ENCODE measurements at places on chromosomes 3 and 15.

GRCh38 chr3:112546216-112546759, 15.5 kb downstream of the ATG3 start:
- DNase-seq: no peak

GRCh38 chr3:47019201-47019600, 39.7 kb downstream of the NBEAL2 start:
- no peak for DNase-seq

DNA sequence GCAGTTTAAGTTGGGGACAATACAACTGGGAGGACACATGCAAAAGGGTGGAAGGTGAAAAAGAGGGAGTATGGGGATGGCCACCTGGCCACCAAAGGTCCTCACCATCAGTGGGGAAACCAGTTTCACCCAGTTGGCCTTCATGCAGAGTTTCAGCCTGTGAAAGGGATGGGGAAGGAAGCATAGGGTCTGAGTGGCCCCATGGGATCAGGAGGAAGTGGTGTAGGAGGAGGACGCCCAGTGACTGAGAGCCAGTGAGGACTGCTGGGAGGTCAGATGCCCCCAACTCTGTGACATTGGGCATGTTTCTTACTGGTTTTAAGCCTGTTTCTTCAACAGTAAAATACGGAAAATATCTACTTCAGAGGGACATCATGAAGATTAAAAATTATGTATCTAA, 16.3 kb downstream of the BCL2A1 start:
- DNase-seq: no peak

GRCh38 chr3:69683082-69683806, 56.0 kb upstream of the MITF start:
- DNase-seq: no peak

- DNase-seq: no peak
Measured at GRCh38 chr3:127940116-127940515, 25.1 kb downstream of the KBTBD12 start.

DNA sequence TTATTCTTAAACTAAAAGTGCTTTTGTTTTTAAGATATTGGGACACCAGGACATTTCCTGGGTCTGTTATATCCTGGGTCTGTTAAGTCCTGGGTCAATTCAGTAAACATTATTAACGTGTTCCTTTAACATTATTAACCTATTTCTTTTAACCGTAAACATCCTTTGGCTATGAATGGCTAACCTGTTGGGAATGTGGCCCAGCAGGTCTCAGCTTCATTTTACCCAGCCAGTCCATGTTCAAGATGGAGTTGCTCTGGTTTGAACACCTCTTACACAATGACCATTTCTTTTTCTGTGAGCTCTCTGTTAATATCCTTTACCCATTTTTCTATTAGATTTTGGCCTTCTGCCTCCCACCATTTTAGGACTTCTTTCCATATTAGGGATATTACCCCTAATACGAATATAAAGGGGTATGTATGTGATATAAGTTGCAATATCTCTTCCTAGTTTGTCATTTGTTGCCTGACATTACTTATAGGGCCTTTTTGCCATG, 88.9 kb upstream of the NEDD4 start:
- no peak for DNase-seq

DNA sequence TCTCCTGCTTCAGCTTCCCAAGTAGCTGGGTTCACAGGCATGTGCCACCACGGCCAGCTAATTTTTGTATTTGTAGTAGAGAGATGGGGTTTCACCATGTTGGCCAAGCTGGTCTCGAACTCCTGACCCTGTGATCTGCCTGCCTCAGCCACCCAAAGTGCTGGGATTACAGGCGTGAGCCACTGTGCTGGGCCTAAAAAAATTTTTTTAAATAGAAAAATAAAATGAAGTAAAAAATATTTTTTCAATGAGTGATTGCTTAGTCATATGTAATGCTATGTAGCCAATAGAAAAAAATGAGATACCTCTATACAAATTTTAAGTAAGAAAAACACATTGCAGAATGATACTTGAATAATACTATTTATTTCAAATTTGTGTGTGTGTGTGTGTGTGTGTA, 27.9 kb upstream of the SLC30A4 start:
- DNase-seq: peak; percentile 13

DNA sequence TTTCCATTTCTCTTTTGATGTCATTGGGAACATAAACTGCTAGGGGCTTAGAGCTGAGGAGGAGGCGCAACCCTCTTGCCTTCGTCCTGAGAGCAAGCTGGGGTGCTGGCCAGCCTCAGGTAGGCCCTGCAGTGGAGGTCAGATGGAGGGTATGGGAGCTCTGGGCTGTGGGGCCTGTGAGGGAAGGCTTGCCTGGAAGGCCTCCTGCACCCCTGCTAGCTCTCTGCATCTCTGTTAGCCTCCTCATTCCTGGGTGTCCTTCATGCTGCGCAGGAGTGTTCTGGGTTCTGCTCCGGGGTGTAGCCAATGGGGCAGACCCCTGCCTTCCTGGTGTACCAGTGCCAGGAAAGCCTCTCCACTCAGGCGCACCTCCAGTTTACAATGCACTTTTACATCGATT, 11.8 kb downstream of the GP5 start:
- no peak for DNase-seq

GRCh38 chr15:45386420-45386819, 8.1 kb upstream of the GATM start:
- DNase-seq: no peak

GRCh38 chr3:117547956-117548550, 838.5 kb downstream of the TUSC7 start:
- DNase-seq: no peak

GRCh38 chr15:26455828-26456227, 317.0 kb downstream of the GABRB3 start:
- no peak for DNase-seq

- no peak for DNase-seq
Measured at GRCh38 chr3:47409688-47410416, 29.0 kb downstream of the PTPN23 start.

DNA sequence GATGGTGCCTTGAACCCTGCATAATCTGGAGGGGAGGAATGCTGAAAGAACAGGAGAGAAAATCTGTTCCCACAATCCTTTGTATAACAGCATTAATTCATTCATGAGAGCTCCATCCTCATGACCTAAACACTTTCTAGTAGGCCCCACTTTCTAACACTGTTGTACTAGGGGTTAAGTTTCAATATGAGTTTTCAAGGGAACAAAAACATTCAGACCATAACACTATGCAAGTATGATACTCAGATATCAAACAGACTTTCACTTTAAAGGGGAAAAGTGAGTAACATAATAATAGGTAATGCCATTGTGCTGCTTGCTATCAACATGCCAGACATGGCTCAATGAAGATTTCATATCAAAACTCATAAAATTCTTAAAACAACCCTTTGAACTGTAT, 32.4 kb upstream of the PLSCR2 start:
- no peak for DNase-seq

- no peak for DNase-seq
Measured at GRCh38 chr3:126464494-126464893, 11.2 kb downstream of the ZXDC start.

- DNase-seq: peak; percentile 8
Measured at GRCh38 chr3:58487140-58487886, 4.6 kb upstream of the KCTD6 start.

GRCh38 chr3:16936233-16936632, 51.5 kb downstream of the PLCL2 start:
- no peak for DNase-seq

DNA sequence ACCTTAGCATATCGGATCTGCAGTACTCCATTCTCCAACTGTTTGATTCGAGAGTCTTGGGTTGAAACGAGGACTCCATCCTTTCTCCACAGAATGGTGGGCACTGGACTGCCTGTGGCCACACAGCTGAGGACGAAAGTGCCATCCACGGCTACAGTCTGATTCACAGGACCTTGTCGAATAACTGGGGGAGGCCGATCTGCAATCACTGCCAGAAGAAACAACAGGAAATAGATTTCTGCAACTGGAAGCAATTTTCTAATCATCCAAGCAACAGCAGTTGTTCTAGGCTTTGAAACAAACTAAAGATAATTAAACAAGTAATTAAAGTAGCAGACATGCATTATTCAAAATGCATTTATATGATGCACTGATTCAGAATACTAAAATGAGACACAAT, 1097.7 kb downstream of the ROBO1 start:
- no peak for DNase-seq

DNA sequence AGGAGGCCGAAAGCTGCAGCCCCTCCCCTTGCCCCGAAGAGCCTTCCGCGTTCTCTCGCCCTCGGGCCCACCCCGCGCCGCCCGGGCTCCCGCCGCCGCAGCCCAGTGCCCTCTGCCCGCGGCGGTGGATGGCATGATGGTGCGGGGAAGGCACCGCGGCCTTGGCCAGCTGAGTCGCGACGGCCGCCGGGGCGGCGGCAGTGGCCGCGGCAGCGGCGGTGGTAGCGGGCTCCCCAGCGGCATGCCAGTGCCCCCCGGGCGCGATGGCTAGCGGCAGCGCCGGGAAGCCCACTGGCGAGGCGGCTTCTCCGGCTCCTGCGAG, 1.2 kb downstream of the TLNRD1 start:
- DNase-seq: peak; percentile 12

- DNase-seq: no peak
Measured at GRCh38 chr3:161793194-161793930, 296.8 kb downstream of the OTOL1 start.

DNA sequence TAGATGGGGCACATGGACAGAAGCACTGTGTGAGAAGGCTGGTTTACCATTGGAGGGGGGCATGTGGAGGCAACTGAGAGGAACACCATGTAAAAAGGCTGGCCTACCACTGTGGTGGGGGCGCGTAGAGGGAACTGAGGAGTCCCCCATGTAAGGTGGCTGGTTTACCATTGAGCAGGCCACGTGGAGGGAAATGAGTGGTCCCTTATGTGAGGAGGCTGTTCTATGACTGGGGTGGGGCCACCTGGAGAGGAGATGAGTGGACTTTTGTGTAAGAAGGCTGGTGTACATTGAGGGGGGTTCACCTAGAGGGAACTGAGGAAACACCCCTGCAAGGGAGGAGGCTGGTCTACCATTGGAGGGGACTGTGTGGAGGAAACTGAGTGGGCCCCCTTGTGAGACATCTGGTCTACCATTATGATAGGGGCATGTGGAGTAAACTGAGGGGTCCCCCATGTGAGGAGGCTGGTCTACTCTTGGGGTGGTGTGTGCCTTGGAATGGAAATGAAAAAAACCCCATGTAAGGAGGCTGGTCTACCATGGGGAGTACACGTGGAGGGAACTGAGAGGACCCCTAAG, 156.9 kb downstream of the FBLN2 start:
- DNase-seq: no peak

DNA sequence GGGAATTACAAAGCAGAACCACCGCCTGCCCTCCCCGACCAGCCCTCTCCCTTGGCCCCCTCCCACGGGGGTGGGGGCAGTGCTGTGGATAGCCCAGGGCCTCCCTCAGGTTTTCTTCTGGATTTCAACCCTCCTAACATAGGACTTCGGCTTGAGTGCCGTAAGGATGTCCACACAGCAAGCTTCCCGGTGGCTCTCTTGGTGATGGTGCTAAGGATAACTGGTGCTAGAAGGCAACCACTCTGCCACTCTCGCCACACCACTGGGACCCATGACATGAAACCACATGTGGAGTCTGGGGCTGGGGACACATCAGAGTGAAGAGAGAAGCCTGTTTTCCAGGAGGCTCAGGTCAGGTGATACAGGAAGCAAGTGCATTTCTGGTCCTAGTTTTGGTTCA, 35.4 kb downstream of the SCN5A start:
- no peak for DNase-seq

DNA sequence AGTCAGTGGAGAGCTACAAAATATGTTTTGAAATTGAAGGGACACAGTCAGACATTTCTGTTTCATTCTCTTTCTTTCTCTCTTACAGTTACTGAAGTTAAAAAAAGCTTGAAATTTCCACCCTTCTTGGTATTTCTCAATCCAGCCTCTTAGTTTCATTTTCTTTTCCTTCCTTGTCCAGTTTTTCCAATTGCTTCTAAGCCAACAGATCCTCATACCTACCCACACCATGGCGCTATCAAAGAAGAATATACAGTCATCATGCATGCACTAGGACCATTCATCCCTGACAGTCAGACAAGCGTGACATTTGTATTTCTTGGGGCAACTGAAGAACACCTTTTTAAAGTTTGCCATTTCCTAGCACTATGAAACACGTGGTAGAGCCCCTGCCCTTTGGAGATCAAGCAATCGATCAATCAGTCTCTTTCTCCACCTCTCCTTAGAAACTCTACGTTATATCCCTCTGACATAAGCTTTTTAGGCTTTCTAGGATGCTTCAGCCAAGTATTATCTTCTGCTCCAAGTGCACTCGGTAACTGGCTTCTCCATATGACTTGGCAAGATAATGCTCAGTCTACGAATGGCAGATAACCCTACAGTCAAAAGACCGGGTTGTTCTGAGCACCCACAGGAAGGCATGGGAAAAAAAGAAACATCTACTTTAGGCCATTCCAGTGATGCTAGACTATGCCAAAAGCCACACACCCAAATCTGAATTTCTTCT, 65.4 kb downstream of the FBN1 start:
- no peak for DNase-seq

DNA sequence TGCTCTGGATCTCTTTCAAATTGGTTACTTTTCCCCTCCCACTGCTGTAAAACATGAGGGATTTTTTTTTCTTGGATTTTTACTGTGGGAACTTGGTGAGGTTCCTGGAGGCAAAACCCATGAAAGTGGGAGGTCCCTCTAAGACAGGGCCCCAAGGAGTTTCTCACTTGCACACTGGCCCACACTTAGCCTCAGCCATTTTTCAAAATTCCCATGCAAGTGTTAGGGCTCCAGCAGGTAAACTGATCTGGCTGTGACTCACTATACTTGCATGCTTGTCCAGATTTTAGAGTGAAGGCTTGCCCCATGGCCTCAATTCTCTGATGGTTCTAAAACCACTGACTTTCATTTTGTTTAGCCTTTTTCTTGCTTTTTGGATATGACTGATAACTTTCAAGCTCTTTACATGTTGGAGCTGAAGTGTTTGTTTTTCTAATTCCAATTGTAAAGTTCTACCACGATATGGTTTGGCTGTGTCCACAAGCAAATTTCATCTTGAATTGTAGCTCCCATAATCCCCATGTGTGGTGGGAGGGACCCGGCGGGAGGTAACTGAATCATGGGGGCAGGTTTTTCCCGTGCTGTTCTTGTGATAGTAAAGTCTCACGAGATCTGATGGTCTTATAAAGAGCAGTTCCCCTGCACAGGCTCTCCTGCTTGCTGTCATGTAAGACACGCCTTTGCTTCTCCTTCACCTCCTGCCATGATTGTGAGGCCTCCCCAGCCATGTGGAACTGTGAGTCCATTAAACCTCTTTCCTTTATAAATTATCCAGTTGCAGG, 37.7 kb downstream of the MCCC1 start:
- no peak for DNase-seq

DNA sequence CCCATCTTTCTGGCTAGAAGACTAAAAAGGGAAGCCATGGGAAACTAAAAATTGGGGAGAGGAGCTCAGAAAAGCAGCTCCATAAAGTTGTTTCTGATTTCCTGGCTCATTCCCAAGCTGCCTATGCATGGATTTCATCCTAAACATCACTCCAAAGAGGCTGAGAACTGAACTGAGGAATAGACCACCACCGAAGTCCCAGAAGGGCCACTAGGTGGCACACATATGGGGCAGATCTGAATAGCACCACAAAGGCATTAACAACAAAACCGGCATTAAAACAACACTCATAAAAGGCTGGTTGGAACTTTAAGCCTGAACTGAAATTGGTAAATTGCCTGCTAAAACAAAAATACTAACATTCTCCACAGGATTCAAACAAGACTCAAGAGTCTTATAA, 106.3 kb downstream of the PLD1 start:
- no peak for DNase-seq

All from amniotic stem cell (primary cell).